ENCODE measurements at places on chromosomes 12 and 14. TPM values are rescaled to one million over a fixed set of nuclear protein-coding genes. Genes with fewer than 3 reads are reported as not detected.

DNA sequence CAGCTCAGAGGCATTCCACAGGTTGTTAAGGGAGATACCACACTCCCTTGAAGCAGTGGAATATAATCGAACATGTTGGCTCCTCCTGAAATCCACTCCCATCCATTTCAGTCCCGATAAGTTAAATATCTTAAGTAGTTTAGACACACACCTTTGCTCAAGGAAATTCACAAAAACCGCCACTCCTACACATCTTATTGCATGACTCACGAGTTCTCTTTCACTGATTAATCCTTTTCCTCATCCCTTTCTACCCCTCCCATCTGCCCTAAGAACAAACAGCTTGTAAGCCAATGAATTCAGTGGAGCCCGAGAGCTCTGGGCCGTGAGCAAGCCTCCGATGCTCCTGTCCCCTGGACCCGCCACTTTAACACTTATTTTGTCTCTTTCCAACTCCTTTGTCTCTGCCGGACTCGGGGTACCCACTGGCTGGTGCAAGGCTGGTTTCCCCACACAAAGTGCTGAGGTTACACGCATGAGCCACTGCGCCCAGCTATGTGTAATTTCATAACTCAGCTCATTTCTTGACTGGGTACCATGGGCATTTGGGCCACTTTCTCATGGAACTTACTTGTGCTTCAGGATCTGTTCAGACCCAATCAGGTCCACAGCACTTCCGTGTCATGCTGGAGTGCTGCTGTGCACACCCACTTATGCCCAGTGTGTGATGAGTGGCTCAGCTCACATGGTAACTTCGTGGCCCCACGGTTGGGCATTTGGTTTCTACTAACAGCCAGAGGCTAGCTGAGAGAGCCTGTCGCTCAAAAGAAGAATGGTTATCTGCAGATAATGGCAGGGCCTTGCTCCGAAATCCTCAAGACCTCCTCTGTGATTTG, 171.8 kb upstream of the ALG10B start:
- no peak for DNase-seq

- no peak for DNase-seq
Measured at GRCh38 chr14:60618241-60618640, 31.0 kb downstream of the SIX1 start.

DNA sequence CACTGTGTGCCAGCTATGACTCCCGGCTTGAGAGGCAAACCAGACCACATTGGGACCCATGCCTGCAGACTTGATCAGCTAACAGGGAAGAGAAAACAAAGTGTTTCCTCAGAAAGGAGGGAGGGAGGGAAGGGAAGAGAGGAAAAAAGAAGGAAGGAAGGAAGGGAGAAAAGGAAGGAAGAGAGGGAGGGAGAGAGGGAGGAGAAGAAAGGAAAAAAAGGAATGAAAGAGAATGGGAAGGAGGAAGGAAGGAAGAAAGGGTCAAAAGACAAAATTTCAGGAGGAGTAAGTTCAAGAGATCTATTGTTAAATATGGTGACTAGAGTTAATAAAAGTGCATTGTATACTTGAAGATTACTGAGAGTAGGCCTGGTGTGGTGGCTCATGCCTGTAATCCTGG, 18.9 kb downstream of the FIGNL2 start:
- no peak for DNase-seq

- DNase-seq: no peak
Measured at GRCh38 chr12:114799574-114800487, 115.9 kb upstream of the TBX3 start.

- DNase-seq: no peak
Measured at GRCh38 chr14:105853089-105853906, 326.9 kb downstream of the TMEM121 start.

DNA sequence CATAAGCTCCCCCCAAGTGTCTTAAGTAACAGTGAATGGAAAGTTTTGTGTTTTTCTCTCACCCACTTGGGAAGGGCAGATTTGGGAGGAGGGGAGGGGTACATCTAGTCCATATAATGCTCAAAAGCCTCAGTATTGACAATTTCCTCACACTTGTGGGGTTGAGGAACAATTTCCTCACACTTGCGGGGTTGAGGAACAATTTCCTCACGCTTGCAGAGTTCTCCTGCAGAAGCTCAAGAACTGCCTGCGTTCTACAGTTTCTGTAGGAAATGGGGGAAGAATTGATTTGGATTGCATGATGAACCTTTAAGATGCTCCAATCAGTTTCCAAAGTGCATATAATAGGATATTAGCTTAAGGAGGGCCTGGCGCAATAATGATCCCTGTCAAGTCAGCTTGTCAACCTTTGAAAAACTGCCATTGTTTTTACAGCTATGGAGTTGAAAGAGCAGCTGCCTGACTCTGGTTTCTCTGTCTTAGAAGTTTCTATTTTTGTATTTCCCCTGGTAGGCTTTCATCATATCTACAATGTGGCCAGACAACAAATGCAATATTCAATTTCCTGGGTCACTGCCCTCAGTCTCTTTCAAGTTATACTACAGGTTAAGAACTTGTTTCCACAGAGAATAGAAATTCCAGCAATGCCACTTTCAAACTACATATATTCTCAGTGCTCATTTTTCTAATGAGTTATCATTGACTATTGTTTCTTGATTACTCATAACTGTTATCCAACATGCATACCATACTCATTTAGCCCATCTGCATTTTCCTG, 66.5 kb downstream of the PLEKHG7 start:
- DNase-seq: no peak

DNA sequence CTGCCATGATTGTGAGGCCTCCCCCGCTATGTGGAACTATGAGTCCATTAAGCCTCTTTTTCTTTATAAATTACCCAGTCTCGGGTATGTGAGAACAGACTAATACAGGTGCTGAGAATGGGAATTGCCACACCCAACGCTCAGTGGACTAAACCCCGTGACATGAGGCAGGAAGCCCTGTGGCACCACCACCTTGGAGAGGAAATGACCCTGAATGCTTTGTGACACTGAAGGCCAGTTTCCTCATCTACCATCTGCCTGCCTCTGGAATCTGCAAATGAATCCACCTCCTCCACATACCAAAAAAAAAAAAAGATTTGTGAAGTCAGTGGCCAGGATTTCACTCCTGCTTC, 41.6 kb downstream of the NT5DC3 start:
- no peak for DNase-seq

GLT8D2 gene
- 15.0 TPM for polyA plus RNA-seq

EPYC gene
- polyA plus RNA-seq: not detected

VAMP1 gene
- 6.7 TPM for polyA plus RNA-seq
